Left kidney (tissue), 8 donors: ENCODE measurements at places on chromosomes 16 and 17. TPM values are rescaled to one million over a fixed set of nuclear protein-coding genes. Genes with fewer than 3 reads are reported as not detected.

GRCh38 chr17:34118564-34118963 lies 136.5 kb upstream of the CCL2 start:
- no peak for DNase-seq

- no peak for DNase-seq
These were observed 47.6 kb upstream of the CBFA2T3 start for GRCh38 chr16:89024546-89025060.

- no peak for DNase-seq
These were observed 126.0 kb downstream of the MGAT5B start for GRCh38 chr17:76994237-76994637.

- no peak for DNase-seq
These were observed 83.7 kb upstream of the CRHR1 start for GRCh38 chr17:45700171-45701090.

GRCh38 chr16:27539120-27539519 lies 10.6 kb downstream of the GTF3C1 start:
- no peak for DNase-seq

DNA sequence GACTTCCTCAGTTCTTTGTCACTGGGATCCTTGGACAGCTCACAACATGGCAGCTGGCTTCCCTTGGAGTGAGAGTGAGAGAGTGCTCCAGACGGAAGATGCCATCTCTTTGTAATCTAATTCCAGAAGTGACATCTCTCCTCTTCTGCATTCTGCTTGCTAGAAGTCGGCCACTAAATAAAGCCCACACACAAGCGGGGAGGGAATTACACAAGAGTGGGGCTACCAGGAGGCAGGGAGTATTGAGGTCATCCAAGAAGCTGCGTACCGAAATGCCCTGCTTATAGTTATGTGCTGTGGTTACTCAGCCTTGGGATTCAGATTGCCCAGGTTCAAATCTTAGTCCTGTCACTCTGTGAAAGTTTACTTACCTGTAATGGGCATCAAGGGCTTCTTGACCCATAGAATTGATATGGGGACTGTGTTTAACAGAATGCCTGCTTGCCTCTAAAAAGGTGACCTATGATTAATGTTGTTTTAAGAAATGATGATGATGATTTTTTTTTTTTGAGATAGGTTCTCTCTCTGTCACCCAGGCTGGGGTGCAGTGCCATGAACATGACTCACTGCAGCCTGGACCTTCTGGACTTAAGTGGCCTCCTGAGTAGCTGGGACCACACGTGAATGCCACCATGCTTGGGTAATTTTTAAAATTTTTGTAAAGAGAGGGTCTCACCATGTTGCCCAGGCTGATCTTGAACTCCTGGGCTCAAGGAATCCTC lies 120.9 kb upstream of the HS3ST2 start:
- DNase-seq, result no peak

DNA sequence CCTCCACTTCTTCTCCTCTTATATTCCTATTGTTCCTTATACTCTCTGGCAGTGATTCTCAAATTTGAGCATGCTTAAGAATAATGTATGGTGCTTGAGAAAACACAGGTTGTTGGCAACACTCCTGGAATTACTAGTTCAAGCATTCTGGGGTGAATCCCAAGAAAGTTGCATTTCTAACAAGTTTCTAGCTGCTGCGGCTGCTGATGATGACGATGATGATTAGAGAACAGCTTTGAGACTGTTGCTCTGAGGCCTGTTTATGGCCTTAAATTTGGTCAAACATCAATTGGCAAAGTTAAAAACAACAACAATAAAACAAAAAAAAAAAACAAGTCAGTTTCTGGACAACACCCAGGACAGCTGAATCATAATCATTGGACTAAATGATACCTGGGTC lies 961.9 kb downstream of the CDH11 start:
- no peak for DNase-seq

GRCh38 chr17:17628388-17629008 lies 37.0 kb upstream of the PEMT start:
- no peak for DNase-seq

DNA sequence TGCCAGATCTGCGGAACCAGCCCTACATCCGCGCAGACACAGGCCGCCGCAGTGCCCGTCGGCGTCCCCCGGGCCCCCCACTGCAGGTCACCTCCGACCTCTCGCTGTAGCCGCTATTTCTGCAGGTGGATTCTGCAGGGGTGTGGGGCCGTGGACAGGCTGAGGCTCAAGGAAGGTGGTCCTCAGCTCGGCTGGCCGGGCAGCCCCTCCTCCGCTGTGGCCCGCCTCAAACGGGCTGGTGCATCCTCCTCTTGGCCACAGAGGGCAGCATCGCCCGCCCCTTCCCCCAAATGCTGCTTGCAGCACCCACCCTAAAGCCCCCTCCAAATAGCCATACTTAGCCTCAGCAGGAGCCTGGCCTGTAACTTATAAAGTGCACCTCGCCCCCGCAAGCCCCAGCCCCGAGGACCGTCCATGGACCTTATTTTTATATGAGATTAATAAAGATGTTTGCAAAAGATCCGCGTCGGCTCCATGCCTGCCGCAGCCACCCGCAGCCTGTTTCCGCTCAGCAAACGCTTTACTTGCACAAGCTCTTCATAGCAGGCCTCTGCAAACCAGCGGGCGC lies 14.9 kb downstream of the SPATA32 start:
- no peak for DNase-seq

DNA sequence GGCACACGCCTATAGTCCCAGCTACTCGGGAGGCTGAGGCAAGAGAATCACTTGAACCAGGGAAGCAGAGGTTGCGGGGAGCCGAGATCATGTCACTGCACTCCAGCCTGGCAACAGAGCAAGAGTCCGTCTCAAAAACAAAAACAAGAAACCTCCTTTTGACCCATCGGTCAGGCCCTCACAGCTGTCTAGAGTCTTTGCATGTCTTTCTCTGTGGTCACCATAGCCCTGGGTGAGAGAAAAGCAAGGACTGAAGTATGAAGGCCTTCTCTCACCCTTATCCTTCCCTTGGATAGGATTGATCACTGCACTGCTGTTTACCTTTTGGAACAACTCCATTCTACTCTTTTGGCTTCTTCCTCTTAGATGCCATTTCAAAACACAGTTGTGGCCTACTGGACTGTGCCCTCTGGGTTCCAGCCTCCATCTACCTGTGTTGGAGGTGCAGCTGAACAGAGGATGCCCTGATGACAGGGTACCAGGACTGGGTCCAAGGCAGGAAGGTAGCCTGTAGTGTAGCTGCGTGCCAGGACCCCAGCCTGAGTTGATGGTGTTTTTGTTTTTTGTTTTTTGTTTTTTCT lies 37.1 kb downstream of the LDHD start:
- no peak for DNase-seq

DNA sequence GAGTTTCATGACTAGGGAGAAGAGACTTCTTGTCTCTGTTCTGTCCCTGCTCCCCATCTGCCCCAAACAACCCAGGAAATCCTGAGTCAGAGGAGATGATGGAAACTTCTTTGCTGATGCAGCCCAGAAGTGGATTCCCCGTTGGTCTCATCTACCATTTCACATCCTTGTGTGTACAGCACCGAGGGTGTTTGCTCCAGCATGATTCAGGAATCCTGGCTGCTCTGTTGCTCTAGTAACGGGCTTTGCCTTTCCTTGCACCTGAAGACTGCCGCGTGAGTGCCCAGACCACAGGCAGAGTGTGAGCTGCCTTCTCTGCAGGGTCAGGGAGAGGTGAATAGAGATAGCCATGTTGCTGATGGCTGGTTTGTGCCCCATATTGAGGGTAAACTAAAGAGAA lies 408.4 kb downstream of the CPPED1 start:
- DNase-seq, result no peak

DNA sequence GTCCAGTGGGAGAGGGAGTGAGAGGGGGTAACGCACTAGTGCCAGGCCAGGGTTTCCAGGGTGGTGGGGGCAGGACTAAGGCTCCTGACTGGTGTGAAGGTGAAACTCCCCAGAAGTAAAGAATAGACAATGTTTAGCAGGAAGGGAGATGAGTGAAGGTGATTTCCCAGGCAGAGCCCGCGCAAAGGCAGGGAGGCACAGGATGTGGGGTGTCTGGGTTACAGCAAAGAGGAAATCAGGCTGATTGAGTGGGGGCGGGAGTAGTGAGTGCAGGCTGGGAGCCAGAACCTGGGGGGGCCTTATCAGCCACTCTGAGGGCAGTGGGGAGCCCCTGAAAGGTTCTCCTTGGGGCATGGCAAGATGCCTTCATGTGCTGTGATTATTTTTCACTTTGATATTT lies 167.5 kb downstream of the UTP18 start:
- no peak for DNase-seq

DNA sequence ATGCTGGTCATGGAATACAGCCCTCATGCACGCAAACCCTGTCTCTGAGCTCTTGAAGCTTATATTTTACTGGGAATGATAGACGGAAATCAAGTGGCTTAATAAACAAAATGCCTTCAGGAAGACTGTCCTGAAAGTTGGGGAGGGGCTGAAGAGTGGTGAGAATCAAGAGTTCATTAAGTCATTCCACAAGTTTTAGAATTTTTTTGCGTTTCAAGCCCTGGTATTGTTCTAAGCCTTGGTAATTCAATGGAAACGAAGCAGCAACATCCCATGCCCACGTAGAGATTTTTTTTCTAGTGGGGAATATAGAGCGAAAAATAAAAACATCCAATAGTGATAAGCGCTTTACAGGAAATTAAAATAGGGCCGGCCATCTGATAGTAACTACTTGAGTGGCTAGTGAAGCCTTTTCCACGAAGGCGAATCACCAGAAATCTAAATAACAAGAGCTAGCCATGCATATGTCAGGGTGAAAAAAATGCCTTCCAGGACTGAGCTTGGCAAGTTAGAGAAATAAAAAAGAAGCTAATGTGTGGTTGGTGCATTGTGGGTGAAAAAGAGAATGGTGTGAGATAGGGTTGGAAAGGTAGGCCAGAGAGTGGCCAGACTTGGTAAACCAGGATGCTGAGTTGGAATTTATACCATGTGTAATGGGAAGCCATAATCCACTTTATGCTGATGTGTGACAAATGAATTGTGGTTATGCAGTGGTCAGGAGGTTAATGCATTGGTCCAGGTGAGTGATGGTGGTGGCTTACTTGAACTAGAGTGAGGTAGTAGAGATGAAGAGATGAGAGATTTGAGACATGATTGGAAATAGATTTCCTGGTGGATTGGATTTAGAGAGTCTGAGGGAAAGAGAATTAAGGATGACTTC lies 772 bp downstream of the PFAS start:
- DNase-seq, result no peak

DNA sequence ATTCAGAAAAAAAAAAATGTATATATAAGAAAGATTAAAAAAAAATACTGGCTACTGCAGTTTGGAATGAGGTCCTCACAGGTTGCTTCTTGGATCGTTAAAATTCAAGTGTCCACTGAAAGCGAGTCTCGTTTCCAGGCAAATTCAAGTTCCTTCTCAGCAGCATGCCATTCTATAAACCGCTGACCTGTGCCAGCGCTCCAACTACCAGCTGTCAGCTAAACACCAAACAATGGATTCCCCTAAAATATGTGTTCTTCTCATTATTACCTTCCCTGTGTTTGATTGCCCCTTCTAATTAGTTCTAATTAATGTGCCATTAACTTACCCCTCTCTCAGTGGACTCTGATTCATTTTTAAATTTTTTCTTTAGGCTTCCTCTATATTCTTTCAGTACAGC lies 92.4 kb downstream of the DNAH9 start:
- no peak for DNase-seq

DNA sequence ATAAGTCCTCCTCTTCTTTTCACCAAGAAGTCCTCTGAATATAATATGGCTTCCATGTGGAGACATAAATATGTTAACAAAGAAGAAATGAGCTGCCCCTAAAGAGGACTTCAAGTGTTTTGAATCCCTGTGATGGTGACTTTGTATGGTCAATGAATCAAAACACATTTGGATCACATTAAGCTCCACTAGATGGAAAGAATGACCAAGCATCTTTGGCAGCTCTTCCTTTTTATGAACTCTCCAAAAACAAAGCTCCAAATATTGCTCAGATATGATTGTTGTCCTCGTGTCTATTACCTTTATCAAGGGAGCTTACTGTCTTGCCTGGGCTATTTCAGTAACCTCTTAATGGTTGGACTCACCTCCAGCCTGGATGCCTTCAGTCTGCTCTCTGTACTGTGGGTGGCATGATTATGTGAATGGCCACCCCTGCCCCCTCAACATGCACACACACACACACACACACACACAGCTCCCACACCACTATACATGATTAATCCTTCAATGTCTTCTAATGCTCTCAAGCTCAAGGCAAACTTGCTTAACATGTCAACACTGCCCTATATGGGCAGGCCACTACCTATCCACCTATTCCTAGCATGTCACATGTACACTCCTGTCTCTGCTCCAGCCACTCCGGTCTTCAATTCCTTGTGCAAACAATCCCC lies 346.6 kb upstream of the SALL1 start:
- no peak for DNase-seq

DNA sequence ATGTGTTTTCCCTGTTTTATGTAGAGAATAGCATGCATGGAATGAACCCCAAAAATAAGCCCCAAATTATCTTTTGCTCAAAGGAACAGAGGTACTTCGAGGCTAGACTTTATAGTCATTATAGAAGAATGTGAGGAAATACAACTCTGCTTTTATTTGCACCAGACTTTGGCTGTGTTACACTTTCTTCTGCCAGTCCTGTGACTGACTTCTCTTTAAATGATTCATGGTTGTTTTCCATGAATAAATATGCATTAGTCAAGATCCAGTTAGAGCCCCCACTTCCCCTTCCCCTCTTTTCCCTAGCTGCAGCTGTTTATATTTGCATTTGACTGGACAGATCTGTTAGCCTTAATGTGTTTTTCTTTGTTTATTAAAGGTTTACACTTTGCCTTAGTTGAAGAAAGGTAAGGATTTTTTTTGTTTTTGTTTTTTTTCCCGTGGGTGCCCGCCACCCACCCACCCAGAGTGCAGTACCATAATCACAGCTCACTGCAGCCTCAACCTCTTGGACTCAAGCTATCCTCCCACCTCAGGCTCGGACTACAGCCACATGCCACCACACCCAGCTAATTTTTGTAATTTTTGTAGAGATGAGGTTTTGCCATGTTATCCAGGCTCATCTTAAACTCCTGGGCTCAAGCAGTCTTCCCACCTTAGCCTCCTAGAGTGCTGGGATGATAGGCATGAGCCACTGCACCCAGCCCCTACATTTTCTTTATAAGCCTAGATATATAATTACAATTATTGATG lies 152.6 kb downstream of the CYB561 start:
- DNase-seq, result no peak

- DNase-seq, result peak; percentile 87
These were observed at the start of gene MT2A for GRCh38 chr16:56608043-56608875. TSS of gene MT2A (plus strand) at chr16:56608584. CDS start at chr16:56608656, 72 bp downstream.

DNA sequence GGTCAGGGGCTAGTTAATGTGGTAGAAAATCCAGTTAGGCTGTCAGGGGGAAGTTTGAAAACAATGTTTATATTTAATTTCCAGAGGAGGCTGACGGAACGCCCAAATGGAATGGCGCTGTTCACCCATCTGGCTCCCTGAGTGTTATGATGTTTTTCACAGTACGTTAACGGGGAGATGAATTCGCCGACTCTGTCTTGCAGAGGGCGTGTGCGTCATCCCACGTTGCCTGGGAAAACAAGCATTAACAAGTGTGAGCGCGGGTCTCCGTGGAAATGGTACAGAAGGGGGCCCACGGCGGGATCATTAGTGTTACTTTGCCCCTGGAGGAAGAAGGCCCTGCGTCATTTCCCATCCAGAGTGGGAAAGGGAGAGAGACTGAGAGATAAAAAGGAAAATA lies 29.6 kb downstream of the RGS9 start:
- no peak for DNase-seq

Gene ALOXE3
- polyA plus RNA-seq, result not detected

Gene ARHGAP27
- polyA plus RNA-seq, result 16.1 TPM

Gene TRPV3
- 1.1 TPM for polyA plus RNA-seq

Gene KRT31
- not detected for polyA plus RNA-seq

Gene RPH3AL
- polyA plus RNA-seq, result 17.3 TPM
